ENCODE measurements at places on chromosomes 11 and 22.

GRCh38 chr11:100936781-100937180, 192.8 kb downstream of the PGR start:
- no peak for DNase-seq

DNA sequence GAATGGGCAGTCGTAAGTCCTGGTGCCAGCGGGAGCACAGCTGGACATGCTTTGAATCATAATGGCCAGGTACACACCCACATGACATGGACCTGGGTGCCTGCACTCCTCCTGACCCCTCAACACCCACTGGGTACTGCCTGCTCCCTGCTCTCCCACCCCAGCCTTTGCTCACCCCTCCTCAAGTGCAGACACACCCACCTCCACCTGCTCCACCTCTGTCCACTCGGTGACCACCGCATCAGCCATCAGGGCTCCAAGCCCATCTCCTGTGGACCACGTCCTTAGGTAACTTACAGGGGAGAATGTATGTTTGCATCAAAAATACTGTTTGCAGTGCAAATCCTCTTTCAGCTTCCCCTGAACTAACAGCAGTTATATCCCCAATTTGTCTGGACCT, 214.6 kb downstream of the BRD1 start:
- DNase-seq = no peak

GRCh38 chr11:129374081-129374992, 1.3 kb upstream of the BARX2 start:
- no peak for DNase-seq

GRCh38 chr11:68142028-68142412, 20.8 kb upstream of the CHKA start:
- no peak for DNase-seq

GRCh38 chr22:49789289-49790141, 38.2 kb downstream of the BRD1 start:
- no peak for DNase-seq

DNA sequence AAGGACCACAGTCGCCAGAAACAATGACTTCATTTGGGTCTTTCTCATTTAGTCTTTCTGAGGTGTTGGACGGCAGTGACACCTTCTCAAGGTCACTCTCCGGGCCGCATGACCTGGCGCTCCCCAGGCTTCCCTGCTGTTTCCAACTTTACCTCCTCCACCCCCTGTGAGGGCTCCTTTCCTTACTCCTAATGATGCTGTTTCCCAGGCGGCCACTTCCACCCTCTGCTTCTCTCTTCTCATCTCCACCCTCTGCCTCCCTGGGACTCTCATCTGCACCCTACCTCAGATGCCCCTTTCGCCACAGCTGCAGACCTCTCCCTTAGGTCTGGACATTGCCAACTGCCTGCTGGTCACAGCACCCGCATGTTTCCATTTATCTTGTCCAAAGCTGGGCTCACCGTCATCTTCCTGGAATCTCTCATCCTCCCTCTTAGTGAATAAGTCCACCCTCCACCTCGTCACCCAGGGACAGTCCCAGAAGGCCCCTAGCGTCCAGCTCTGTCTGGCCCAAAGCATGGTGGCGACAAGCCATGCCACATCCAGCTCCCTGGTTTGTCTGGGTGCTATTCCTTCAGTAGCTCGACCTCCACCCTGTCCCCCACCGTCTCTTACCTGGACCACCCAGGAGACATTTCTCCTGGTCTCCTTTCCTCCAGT, 113.8 kb downstream of the BUD13 start:
- DNase-seq = no peak

- no peak for DNase-seq
Measured at GRCh38 chr11:12402691-12403120, 25.3 kb downstream of the PARVA start.

- DNase-seq = no peak
Measured at GRCh38 chr22:49149721-49150608, 677.7 kb downstream of the BRD1 start.

GRCh38 chr22:22158965-22159364, 85.6 kb upstream of the VPREB1 start:
- no peak for DNase-seq

DNA sequence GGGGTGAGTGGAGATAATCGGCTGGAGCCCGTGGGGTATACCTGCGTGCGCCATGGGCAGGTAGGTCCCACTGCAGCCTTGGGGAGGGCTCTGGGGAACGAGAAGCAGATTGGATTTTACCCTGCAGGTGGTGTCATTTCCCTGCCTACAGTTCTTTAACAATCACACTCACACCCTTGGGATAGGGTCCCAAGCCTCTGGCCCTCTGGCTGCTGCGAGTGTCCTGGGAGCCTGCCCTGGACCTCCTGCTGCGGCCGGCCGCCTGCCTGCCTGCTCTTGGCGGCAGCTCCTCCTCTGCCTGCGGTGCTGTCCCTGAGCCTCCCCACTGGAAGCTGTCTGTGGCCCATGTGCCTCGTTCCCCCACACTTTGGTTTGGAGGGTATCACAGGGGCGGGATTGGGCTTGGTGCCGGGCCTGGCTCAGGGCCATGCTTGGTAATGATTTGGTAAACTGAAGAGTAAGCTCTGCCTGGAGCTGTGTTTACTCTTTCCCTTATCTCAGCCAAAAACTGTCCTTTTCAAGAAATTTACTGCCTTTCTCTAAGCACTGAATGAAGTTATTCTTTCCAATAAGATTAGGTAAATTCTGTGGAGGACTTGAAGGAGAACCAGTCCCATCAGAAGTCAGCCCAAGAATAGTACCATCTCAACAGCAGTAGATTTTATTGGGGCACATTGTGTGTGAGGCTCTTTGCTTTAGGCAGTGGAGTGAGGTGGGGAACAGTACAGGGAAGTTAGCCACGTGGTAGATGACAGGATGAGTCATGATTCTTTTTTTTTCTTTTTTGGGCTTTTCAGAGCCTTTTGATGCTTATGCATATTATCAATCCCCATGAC, 53.7 kb downstream of the TBC1D22A start:
- DNase-seq = no peak

DNA sequence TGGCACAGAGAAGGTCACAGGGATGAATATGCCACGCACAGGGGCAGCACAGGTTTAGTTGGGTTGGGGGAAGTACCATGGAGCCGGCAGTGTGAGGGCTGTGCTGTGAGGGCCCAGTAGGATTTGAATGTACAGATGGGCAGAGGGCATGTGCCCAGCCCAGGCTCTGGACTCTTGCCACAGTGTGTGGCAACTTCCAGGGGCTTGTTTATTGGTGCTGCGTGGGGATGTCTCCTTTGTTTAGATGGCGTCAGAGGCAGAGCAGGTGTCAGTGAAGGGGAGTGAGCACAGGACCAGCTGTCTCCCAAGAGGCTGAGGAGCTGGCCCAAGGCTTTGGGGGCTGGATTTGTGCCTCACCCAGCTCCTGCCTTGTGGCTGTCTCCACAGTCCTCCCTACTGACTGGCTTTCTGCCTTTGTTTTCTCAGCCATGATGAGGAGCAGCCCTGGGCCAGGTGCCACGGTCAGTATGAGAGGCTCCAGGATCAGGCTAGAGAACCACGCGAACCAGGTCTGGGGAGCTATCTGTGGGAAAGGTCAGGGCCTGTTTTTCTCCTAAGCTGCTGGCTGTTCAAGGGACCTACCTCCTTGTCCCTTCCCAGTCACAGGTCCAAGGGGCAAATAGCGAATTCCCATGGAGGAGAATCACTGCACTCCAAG, 21.9 kb downstream of the SUN2 start:
- DNase-seq = no peak

DNA sequence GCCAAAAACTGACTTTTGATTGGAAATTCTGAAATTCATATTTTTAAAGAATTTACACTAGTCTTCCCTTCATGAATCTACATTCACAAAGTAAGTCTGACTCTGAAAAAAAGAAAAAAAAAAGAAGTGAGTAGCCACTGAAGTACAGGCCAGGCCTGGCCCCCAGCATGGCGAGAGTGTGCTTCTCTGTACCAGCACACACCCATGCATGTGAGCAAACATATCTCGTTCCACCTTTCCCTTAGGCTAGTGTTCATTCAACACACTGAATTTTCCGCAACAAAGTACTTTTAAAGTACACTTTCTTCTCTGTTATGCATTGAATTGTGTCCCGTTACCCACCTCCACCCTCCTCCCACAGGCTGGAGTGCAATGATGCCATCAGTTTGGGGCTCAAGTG, 4.5 kb downstream of the C11orf16 start:
- DNase-seq = no peak

DNA sequence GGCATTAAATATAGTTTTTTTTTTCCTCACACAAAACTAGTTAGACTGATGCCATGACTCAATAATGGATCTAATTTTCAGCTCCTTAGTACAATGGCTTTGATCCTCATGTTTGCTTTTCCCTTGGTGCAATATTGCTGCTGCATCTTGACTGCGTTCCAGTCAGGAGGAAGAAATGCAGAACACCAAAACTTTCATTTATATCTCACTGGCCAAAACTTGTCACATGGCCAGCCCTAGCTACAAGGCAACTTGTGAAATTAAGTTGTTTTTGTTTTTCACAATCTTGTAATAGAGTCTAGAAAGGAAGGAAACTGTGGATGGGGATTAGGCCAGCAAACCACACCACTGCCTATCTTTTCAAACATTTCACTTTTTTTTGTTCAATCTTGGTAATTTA, 36.7 kb downstream of the SMC1B start:
- DNase-seq = peak; percentile 10

- DNase-seq = no peak
Measured at GRCh38 chr11:1345737-1346513, 36.5 kb upstream of the TOLLIP start.

DNA sequence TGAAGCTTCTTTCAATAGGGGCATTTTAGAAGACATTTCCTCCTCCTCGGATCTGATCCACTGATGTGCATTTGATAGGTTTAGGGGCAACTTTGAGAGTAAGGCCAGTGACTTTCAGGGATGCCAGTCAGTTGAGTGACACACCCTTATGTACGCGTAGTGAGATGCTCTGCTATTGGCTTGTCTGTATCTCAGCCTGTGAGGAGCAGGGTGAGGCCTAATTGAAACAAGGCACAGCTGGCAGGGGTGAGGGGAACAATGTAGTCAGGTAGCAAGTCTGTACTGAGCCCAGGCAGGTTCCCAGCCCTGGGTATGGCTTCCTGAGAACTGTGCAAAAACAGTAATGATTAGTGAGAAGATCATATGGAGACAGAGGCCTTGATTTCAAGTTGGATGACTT, 61.5 kb downstream of the STIM1 start:
- no peak for DNase-seq

DNA sequence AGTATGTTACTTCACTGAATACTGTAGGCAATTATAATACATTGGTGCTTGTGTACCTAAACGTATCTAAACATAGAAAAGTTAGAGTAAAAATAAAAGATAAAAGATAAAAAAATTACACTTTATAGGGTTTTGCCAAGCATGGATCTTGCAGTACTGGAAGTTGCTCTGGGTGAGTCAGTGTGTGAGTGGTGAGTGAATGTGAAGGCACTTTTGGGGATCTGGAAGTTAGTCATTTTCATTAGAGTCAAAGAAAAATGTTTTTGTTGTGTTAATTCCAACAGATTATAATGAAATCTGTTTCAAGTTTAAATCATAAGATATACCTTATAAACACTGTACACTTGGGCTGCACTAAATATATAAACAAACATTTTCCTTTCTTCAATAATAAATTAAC, 3.3 kb downstream of the SLC22A25 start:
- DNase-seq = no peak

DNA sequence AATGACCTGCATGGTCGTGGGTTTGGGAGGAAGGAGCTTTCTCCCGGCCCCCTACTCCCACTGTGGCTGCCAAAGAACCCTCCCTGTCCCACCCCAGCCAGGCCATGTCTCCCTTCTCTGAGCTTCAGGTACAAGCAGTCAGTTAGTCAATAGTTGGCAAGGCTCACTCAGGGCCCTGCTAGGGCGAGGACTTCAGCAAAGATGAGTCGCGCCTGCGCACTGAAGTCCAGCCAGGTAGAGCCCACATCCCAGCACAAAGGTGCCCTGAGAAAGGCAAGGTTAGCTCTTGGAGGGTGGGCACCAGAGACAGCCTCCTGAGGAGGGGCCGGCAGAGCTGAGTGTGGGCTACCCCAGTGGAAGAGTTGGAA, 11.1 kb downstream of the C11orf86 start:
- no peak for DNase-seq

DNA sequence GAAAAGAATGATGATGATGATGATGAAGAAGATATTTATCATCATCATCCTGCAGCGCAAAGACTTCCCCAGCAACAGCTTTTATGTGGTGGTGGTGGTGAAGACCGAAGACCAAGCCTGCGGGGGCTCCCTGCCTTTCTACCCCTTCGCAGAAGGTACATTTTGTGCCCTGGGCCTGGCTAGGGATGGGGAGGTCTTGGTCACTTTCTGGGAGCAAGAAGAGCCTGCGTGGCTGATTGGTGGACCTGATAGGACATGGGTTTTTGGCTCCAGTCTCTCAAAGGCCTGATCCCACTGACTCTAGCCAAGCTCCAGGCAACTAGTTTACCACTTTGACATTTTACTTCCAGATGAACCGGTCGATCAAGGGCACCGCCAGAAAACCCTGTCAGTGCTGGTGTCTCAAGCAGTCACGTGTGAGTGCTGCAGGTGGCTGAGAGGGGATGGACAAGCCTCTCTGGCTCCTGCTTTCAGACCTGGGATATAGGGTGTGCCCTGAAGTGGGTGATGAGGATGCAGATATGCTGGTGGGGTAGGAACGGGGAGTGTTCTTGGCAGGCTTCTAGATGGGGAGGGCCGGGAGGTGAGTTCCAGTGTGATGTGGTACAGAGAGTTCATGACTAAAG, 5.3 kb downstream of the SIDT2 start:
- DNase-seq = no peak

DNA sequence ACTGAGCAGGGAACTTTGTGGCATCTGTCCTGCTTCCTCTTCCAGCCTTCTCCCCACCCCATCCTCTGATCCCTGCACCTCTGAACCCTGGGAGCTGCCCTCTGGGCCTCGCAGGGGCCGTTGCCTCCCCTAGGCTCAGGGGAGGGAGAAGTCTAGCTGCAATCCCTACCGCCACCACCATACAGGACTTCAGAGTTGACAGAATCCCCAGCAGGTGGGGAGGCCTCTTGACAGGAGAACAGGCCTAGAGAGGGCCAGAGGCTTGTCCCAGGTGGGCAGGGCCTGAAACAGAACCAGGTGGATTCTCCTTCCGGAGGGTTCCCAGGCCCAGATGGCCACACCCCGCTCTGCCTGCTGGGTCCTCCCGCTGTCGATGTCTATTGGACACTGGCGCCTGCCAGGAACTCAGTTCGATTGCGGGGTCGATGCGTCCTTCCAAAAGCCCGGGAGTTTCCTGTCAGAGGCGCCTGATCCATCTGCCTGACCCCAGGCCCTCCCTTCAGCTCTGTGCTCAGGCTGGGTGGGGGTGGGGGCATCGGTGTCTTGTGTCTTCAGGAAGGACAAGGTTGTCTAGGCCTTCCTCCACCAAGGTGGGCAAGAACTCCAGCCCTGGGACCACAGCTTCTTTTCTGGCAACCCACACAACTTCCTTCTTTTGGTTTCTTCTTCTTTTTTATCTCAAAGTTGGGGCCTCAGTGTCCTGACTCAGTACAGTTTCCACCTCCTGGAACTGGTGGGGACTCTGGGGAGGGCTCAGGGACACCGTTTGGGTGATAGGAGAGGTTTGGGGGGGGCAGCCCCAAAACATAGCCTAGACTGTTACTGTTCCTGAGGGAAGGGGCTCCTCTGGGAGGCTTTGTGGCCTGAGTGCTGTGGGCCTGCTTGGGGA, 6.4 kb downstream of the STARD10 start:
- no peak for DNase-seq

- no peak for DNase-seq
Measured at GRCh38 chr22:23400286-23400981, 179.7 kb downstream of the IGLL1 start.

- DNase-seq = peak; percentile 99
Measured at GRCh38 chr11:64305075-64305690, at the start of gene ESRRA. ESRRA (plus strand) TSS chr11:64305524; CDS start chr11:64307180, 1,656 bp downstream.

Data from right lung (tissue), 10 donors.